Foreskin fibroblast (primary cell): ENCODE measurements at places on chromosomes 12 and 14.

- DNase-seq: no peak
These were observed 111.3 kb downstream of the FOXG1 start for GRCh38 chr14:28877923-28878322.

GRCh38 chr12:46209914-46210872, 58.6 kb downstream of the SLC38A1 start:
- no peak for DNase-seq

DNA sequence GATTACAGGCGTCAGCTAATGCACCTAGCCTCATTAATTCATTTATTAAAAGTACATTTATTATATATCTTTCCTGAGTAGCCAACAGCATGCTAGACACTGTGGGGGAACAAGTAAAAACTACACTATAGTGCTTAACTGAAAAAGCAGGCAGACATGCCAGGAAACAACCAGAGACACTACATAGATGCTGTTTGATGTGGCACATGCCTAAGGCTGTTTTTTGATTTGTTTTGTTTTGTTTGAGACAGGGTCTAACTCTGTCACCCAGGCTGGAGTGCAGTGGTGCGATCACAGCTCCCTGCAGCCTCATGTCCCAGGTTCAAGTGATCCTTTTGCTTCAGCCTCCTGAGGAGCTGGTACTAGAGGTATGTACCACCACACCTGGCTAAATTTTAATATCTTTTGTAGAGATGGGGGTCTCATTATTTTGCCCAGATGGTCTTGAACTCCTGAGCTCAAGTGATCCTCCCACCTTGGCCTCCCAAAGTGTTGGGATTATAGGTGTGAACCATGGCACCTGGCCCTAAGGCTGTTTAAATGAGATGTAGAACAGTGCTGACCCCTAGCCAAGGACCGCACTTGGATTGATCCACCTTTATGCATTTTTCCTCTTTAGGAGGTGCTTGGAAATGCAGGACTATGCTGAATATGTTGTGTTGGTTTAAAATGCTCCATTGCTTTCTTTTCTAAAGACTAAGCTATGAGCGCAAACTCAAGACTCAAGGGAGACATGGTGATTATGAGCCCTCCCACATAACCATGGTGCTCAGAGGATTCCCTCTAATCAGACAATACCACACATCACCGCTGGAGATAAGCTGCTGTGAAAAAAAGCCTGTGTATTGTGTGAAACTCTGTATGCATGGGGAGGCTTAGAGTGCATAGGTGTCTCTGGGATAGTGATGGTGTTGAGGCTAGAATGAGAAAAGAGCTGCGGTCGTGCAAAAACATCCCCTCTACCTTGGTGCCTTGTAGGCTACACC, 10.5 kb upstream of the C14orf93 start:
- DNase-seq: no peak

DNA sequence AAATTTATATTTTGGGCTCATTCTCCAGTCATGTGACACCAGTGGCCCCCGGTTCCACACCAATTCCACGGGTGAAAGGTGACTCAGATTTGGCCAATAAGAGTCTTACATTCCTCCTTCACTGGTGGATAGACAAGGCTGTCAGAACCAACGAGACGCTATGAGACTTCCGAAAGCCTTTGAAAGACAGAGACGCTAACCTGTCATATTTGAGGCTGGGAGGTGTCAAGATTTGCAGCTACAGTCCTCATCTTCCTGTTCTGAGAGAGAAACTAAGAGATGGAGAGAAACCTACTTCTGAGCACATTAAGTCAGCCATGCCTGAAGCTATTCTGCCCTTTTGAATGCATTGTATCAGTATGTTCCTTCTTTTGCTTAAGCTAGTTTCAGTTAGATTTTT, 171.2 kb downstream of the FLRT2 start:
- DNase-seq: no peak

GRCh38 chr12:28331130-28331529, 140.9 kb downstream of the CCDC91 start:
- DNase-seq: no peak

GRCh38 chr14:99936056-99936455, 129.2 kb upstream of the EVL start:
- DNase-seq: no peak

DNA sequence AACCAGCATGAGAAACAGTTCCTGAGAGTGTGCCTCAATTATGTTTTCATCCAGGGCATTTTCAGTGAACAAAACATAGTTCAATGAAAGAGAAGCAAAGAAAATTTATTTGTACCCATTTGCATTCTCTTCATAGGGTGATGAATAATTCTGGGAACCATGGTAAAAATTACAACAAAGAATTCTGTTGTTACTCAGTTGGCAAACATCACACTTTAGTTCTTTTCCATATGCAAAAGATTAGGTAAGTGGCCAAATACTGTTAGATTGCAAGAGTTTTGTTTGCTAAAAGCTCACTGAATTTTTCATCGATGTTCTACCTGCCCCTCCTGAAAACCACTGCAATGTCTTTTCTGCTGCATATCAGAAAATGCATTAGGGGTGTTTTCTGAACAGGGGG, 132.4 kb upstream of the RGS6 start:
- no peak for DNase-seq

DNA sequence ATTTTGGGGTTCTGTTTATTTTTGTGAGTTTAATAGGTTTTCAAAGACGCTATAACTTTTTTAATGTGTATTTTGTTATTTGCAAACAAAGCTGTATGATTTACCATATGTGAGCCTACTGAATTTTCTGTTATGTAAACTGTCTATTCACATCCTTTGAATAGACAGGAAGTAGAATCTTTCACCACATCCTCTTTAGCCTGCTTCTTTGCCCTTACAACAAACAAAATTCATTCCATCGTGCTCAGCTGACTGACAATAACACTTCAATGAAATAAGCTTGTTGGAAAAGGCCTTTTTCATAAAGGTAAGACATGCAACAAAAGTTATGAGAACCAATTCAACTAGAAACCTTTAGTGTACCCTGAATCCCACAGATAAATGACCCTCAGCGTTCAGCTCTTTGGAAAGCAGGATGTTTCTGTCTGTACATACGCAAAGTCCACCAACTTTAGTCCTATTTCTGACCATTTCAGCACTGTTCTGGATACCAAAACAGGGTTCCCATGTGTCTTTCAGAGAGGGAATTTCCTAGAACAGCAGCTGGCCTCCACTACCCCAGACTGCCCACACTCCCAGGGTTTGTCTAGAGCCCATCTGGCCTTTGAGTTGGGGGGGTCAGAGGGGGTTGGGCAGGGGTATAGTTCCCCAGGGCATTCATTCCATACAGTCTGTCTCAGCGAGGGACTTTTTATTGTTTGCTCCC, 71.3 kb downstream of the DUSP6 start:
- DNase-seq: no peak

- peak; percentile 79 for DNase-seq
These were observed at the start of gene SETD3 for GRCh38 chr14:99479906-99480869. TSS of gene SETD3 (minus strand) at chr14:99480859. CDS start at chr14:99465805, 15,054 bp downstream.

GRCh38 chr12:71533703-71534102, 94.1 kb downstream of the LGR5 start:
- DNase-seq: no peak

DNA sequence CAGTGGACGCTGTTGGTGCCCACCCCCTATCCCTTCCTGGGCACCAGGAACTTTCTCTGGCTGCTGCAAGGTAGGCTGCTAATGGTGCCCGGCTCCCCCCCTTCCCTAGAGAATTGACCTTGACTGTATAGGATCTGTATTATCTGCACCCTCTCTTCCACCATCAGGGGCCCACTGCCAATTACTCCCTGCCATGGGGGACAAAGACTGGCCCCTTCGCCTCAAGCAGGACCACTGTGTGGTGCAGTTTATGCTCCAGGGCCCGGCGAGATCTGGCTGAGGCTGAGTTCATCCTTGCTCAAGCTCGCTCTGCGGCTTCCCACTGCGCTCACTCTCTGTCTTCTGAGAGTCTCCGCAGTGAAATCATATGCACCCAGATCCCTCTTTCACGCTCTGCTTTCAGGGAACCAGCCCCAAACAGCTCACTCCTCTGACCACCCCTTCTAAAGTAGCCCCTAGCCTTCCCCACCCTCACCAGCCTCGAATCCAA, 95.2 kb downstream of the LGMN start:
- DNase-seq: no peak

GRCh38 chr12:122459211-122459610, 36.7 kb upstream of the CLIP1 start:
- no peak for DNase-seq

DNA sequence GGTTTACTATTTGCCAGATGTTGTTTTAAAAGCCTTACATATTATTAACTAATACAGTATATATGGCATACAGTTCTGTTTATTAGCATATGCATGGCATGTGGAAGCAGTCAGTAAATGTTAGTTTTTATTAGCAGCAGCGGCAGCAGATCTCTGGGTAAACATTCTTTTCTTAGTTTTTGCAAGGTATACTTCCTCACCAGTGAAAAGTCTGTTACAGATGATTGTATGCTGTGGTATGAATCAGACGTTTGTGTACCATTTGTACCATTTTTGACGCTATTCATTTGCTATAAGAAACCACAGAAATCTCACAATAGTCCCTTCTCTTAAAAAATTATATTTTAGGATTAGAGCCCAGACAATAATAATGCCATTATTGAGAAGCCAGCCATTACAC, 17.8 kb downstream of the STK38L start:
- no peak for DNase-seq

- no peak for DNase-seq
These were observed 222.1 kb upstream of the EEA1 start for GRCh38 chr12:93151079-93151762.

GRCh38 chr12:62714774-62715721, 219.9 kb downstream of the PPM1H start:
- peak; percentile 62 for DNase-seq

DNA sequence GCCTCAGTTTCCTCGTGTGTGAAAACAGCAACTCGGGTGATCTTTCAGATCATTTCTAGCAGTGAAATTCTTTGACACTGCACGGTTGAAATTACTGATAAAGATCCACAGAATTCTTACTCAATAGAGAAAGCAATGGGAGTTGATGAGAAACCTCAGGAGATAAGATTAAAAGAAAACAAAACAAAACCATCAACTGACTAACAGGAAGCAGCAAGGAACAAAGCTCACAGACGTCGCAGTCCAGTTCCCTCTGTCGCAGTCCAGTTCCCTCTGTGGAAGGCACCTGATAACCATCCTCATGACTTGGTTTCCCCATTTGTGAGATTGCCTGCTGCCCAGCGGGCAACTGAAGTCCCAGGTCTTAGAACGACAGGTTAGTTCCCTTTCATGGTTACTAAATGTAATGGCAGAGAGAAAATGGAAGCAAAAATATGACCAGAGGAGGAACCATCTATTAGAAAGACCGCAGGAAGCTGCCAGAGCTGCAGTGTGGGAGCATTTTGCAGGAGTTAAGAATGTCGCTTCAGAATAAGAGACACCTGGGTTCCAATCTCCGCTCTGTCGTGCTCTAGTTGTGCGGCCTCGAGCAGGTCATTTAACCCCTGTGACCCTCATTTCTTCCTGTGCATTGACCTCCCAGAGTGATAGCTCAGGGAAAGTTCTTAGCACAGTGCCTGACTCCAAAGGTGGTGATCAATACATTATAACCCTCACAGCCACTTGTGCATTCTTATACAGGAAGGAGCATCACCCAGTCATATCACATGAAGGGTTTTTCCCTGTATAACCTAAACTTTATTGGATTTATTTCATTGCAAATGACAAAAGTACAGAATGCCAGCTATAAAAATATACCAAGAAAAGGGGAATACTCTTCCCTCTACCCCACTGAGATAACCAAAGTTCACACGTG, 5.1 kb upstream of the MED13L start:
- DNase-seq: no peak

GRCh38 chr12:94198872-94199271, 50.5 kb downstream of the PLXNC1 start:
- DNase-seq: no peak

- DNase-seq: no peak
These were observed 2.0 kb downstream of the DDX51 start for GRCh38 chr12:132141976-132142678.

GRCh38 chr12:115481141-115481540, 796.4 kb downstream of the MED13L start:
- no peak for DNase-seq

- DNase-seq: no peak
These were observed 509.3 kb upstream of the CCDC196 start for GRCh38 chr14:65976761-65977404.

DNA sequence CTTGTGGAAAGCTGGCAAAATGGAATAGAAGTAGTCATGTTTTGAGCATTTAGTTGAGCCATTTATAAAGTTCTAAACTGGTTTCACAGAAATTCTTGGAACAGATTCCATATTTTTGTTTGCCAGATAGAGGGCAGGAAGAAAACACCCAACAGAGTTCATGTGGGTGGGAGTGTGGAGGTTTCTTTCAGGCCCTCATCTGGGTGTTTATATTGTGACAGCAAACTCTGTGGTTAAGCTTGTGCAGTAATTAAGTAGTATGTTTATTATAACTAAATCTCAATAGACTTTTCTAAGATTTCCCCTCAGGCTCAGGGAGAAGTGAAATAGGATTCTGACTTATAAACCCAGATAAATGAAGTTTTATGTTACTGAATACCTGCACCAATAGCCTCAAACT, 57.4 kb downstream of the SPPL3 start:
- DNase-seq: no peak

DNA sequence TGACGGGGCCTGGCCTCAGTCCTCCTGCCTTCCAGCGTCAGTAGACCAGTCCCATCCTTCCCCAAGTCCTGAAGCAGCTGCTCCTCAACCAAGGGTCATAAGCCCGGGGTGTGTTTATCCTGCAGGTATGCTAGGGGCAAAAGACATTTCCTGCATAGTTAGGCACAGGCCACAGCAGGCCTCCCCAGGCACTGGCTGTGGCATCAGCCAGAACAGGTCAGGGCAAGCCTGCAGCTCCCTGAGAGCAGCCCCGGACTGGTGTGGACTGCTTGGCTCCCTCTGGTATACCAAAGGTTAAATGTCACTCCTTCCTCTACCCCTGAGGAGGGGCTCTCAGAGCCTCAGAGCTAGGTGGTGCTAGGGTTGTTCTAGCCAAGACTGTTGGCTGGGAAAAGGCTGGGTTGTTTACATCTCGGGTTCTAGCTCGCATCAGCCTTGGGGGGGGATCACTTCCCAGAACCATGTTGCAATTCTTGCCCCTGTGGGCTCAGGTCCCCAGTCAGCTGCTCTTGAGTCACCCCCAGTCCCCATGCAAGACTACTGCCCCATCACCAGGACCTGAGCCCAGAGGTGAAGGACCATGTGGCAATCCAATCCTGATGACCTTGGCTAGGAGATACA, 2.9 kb downstream of the MMP14 start:
- DNase-seq: peak; percentile 72

DNA sequence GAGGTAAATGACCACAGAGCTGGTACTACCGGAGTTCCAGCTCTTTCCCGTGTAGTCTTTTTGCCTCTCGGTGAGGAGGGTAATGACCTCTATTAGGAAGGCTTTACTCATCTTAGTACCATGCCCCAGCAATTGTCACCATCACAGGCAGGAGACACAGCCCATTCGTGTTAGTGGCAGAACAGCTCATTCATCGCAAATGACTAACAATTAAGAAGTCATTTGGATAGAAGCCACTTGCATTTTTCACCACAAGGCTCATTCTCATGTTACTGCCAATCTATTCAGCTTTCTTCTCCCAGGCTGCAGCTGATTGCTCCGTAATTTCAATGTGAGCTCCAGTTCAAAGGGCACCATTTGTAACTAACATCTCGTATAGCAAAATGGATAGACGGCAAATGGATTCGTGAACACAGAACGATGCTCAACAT, 718.8 kb upstream of the TMEM132C start:
- peak; percentile 92 for DNase-seq

GRCh38 chr14:69093631-69094421, 59.1 kb downstream of the DCAF5 start:
- peak; percentile 76 for DNase-seq
